ENCODE measurements at places on chromosomes 13 and 19.

DNA sequence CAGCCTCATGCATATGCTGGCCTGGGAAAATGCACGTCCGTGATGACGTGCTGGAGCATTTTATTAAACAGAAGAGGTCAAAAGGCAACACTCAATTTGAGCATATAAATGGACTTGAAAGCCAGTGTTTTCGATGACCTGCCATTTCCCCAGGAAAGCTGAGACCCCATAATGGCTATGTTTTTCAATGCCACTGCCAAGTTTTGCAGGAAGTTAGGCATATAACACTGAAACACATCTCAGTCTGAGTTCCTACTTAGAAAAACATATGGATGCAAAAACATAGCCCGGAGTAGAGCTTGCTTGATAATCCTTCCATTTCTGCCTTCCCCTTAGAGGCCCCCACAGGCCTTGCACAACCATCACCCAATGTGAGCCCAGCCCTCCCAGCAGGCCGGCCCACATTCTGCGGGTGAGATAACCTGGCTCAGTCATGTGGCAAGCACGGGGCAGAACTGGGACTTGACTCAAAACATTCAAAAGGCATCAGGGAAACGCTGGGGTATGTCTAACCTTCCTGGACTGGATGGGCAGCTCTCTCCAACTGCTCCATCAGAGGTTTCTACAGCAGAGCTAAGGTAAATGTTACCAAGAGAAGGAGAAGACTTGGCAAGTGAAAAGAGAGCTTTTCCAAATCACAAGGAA lies 24.9 kb downstream of the EPS15L1 start:
- no peak for DNase-seq

- DNase-seq: no peak
These were observed 52.0 kb upstream of the RGCC start for GRCh38 chr13:41405367-41405766.

- no peak for DNase-seq
These were observed 133.7 kb downstream of the RAP2A start for GRCh38 chr13:97567510-97568243.

GRCh38 chr19:40576151-40576584 lies 505 bp upstream of the SHKBP1 start:
- DNase-seq: no peak

DNA sequence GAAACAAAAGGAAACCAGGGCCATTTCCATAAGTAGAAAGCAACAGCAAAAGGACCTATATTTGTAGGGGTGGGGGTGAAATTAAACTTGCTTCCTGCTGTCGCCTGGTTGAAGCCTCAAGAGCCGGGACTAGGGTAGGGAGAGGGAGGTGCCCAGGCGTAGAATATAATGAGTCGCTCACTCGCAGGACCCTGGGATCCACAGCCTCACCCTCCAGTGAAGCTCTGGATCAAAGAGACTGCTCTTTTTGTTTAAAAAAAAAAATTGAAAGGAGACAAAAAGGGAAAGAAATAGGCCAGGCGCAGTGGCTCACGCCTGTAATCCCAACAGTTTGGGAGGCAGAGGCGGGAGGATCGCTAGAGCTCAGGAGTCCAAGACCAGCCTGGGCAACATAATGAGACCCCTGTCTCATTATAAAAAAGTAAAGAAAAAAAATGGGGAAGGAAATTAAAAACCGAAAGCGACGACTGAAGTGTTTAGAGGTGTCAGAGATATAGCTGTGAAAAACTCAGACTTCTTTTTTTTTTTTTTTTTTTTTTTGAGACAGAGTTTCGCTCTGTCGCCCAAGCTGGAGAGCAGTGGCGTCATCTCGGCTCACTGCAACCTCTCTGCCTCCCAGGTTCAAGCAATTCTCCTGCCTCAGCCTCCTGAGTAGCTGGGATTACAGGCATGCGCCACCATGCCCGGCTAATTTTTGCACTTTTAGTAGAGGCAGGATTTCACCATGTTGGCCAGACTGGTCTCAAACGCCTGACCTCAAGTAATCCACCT lies 10.9 kb upstream of the ADGRE5 start:
- DNase-seq: no peak

DNA sequence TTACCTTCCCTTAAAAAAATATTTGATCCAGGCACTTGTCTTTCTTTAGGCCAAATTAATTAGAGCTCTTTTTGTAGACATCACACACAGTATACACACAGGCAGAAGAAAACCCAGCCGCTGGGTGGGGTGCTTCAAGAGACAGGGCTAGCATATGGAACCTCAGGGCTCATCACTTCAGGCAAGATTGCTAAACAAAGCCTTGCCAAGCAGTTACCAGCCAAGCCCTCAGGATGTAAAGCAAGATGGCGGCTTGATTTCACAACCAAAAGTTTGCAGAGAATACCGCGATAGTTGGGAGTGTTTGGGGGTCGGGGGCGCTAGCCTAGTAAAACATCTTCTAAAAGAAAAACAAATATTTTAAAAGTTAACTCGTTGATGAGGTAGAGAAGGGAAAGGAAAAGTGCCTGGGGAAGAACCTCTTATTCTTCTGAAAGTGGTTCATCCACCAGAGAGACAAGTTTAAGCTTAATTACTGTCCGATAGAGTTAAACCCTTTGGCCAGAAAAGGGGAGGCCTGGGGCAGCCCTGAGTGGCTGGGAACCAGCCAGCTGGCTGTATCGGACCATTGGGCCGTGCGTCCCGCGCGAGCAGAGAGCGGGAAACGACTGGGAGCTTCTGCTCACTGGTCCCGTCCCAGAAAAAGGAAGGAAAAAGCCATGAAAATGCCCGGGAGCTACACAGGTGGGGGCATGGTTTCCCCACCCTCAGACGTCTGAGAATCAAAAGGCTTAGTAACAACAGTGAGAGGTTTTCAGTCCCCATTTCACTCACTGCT lies 254.9 kb upstream of the PCDH20 start:
- no peak for DNase-seq

GRCh38 chr19:574658-575526 lies 2.5 kb downstream of the BSG start:
- no peak for DNase-seq

DNA sequence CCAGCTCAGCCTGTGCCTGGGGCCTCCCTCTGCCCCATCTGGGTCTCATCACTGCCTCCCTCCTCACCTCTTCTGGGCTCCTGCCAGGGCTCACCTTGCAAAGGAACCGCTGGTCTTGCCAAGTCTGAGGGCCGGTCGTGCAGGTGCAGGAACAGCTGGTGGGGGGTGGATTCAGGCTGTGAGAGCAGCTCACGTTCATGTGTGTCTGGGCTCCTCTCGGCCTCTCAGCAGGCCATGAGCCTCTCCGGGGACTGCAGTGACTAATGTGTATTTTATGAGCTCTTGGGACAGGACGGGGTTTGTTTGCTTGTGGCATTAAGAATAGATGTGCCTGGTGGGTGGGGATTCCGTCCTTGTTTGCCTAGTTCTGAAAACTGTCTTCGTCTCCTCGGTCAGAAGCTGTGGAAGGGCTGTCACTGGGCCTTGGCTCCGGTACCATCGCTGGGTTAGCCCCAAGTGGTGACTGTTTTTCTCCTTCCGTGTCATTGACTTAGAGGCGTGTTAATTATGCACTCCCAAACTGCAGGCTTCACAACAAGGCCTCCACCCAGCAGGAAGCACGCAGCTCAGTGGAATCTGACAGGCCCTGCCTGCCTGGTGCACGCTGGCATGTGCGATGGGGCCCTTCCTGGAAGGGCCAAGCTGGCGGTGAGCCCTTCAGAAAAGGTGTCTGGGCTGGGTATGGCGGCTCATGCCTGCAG lies 77.6 kb downstream of the KDM4B start:
- DNase-seq: no peak

- no peak for DNase-seq
These were observed 627.8 kb upstream of the SLC10A2 start for GRCh38 chr13:103694033-103694432.

GRCh38 chr19:15404097-15404779 lies 14.6 kb downstream of the AKAP8L start:
- no peak for DNase-seq

DNA sequence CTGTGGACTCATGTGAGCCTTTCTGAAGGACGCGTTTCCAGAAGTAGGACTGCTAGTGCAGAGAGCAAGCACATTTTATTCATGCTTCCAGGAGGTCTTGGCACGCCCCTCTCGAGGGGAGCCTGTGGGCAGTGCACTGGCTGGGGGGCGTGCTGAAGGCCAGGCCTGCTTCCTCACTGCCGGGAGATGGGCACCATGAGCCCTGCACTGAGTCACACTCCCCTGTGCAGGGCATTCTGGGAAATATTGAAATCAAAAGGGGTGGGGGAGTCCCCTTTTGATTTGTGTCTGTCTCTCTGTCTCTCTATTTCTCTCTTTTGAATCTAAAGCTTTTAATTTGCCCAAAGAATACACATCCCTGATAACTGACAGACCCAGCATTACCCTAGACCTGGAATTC lies 34.0 kb downstream of the DPF1 start:
- DNase-seq: no peak

- DNase-seq: no peak
These were observed 26.2 kb upstream of the WDFY2 start for GRCh38 chr13:51557875-51558612.

DNA sequence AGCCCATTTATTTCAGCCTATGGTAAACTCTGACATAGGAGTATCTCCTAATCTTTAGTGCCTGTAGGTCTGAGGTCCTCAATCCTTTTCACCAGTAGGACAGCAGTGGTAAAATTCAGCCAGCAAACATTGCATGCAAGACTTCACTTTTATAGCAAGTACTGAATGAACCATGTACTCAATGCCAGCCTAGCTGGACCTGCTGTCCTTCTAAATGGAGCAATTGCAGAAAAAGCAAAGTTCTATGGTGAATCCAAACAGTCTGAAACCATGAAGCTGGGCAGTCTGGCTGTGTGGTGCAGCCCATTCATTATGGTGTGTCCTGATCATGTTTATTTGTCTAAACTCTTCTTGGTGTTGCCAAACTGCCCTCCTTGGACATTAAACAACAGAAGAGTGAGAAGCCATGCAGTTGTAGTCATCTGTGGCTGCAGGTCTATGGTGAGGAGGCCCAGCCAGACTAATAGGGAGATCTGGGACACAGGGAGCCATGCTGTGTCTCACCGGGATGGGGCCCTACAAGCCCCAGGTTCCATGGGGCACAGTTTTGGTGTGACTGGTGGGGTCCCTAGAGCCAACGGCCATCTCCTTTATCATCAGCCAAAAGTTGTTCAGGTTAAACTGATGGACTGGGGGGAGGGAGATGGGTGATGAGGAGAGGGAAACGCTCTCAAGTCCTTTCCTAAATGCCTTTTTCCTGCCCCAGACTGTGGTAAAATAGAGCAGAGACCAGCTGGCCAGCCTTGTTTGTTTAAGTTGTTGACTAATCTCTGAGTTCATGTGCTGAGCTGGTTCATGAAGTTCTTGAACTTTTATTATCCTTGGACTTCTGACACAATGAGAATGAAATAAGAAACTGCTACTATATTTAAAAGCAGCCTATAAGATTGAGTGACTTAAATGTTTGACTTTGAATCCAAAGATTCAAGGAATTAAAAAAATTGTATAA lies 20.6 kb upstream of the TNFSF11 start:
- no peak for DNase-seq

GRCh38 chr13:74771964-74772363 lies 637.8 kb upstream of the KLF12 start:
- DNase-seq: no peak

DNA sequence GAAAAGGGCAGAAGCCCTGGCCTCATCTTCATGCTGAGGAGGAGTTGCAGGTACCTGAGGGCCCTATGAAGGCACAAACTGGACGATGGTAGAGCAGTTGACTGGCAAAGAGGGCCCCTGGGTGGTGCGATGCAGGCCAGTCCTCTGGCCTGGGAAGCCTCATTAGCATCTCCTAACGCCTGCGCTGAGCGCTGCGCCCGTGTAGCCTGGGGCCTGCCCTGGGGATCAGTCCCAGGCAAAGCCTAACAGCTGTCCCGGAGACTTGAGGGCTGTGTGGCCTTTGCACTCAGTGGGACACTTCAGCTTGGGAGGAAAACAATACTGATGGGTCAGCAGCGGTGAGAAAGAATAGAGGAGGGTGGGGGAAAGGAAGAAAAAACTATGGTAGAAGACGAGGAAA lies 187.7 kb downstream of the RAP2A start:
- DNase-seq: no peak

DNA sequence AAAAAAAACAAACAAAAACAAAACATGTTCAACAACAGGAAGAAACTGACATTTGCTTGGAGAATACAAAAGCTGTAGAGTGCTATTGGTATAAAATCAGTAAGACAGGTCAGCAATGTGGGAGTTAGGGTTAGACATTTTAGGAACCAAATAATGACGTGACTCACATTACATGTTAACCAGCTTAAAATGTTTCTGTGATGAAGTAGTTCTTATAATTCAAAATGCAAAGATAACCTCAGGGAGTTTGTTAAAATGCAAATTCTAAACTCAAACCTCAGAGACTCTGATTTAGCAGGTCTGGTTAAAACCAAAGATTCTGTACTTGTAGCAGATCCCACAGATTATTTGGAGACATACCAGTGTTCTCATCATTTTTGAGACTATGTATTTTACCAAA lies 549.4 kb upstream of the SLITRK1 start:
- no peak for DNase-seq

DNA sequence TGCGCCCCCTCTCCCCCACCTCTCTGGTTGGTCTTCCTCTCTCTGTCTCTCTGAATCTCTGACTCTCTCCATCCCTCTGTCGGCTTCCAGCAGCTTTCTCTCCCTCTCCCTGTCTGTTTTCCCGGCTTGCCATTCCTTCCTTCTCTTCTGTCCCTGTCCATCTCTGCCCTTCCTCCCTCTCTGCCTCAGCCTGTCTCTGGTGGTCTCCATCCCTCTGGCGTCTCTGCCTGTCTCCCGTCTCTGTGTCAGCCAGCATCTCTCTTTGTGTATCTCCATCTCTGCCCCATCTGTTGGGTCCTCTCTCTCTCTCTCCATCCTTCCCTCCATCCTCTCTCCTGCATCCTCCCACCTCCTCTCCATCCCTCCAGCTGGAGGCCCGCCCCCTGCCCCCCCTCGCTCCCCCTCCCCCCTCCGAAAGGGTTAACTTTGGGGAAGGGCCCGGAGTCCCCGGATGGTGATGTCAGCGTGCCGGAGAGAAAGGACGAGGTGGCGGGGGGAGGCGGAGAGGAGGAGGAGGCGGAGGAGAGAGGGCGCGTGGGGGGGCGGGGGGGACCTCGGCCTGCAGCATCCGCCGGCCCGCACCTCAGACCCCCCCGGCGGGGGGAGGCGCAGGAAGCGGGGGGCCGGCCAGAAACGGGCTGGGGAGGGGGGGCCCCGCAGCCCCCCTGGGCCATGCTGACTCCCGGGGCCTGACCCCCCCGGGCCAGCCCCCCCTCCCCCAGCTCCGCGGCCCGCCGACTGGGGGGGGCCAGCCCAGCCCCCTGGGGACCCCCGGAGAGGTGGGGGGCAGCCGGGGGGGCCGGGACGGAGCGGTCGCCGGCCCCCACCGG lies at the start of gene BRSK1:
Gene BRSK1 (plus strand): TSS at position 450 of the 830 bp plus-strand sequence. CDS start 446 bp downstream, outside the sequence.
- DNase-seq: peak; percentile 20

- DNase-seq: no peak
These were observed 90.0 kb downstream of the PDS5B start for GRCh38 chr13:32676242-32676641.

GRCh38 chr13:113726961-113727411 lies 32.0 kb upstream of the TMEM255B start:
- no peak for DNase-seq

GRCh38 chr19:13823256-13823655 lies 28.0 kb downstream of the ZSWIM4 start:
- DNase-seq: no peak

- DNase-seq: no peak
These were observed 378.0 kb downstream of the DNAJC15 start for GRCh38 chr13:43401361-43401760.

GRCh38 chr19:932648-933552 lies 7.1 kb downstream of the ARID3A start:
- DNase-seq: no peak
